Progenitor cell of endocrine pancreas (in vitro differentiated cells): ENCODE measurements at places on chromosomes 2 and 18. TPM values are rescaled to one million over a fixed set of nuclear protein-coding genes. Genes with fewer than 3 reads are reported as not detected.

DNA sequence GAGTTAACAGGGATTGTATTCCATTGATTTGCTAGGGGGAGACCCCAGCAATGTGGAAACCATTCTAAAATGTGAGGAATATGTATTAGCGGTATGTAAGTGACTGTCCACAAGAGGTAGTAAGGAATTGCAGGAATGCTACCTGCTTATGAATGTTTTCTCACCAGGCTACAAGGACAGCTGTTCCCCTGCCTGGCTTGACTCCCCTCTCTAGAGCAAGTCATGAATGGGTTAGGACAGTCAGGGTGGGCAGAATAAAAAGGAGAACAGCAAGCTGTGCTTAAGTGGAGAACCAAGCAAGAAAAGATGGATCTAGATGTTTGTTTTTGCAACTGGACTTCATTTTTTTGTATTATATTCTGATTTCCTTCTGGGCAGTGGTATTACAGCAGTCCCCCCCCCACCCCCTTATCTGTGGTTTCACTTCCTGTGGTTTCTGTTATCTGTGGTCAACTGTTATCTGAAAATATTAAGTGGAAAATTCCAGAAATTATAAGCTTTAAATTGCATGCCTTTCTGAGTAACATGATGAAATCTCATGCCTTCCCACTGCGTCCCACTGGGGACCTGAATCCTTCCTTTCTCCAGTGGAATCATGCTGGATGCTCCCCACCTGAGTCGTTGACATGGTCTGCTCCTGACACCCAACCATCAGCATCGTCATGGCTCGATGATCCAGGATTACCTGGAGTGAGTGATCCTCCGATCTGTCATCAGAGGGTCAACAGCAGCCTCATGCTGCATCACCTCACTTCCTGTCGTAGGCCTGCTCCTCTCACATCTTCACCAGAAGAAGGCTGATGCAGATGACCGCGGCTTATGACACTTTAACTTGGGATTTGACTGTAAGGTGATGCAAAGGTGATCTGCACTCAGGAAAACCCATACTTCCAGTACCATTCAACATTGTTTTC, 52.2 kb downstream of the VAPA start:
- no peak for DNase-seq

DNA sequence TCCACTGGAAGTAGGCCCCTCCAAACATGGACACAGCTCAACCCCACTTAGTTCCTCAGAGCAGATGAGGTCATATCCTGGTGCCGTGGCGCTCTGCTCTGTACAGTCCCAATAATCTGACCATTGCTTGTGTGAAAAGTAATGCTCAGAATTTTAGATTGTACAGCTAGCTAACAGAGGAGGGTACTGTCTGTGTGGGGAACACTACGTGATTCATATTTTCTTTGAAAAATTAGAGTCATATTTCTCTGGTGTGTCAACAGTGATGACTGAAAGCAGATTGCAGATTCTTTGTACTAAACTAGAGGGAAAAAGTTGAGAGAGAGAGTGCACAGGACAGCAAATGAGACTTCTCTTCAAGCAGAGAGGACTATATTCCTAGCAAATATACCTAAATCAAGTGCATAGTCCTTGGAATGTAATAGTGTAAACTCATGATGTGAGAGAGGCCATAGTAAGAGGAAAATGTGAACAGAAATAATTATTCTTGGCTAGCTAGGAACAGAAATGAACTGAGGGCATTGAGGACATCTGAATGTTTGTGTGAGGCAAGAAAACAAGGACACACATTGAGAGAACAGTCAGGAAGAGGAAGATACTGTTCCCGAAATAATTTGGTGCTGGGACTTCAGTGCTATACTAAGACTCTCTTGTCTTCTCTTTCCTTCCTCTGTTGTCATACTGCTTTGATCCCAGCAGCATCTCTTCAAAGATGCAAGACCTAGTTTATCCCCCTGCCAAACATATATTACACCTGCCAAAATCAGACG, 157.0 kb upstream of the RND3 start:
- no peak for DNase-seq

DNA sequence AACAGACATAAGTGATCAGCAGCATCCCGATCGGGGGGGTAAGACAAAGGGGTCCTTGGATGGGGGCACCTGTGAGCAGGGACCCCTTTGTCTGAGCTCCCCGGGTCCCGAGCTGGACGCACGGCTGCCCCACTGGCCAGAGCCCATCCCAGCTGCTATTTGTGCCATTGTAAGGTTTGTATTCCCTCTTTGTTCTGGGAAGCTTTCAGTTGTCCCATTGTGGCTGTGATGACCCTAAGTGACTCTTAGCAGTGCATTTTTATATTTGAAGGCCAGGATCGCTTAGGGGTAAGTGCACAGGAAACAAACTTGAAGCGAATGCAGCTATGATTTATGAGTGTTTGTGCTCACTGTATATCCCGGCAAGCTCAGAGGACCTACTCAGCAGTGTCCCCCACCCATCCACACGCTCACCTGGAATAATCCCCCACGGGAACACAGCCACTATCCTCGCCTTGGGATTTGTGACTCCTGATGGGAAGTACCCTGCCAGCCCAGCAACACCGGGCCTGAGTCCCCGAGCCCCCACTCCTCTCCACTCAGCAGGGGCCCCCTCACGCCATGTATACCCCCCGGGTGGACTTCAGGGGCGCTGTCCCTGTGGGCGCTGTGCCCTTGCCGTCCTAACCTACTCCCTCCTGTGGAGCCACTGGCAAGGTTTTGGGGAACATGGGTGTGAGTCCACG, 80.1 kb downstream of the MBP start:
- no peak for DNase-seq

DNA sequence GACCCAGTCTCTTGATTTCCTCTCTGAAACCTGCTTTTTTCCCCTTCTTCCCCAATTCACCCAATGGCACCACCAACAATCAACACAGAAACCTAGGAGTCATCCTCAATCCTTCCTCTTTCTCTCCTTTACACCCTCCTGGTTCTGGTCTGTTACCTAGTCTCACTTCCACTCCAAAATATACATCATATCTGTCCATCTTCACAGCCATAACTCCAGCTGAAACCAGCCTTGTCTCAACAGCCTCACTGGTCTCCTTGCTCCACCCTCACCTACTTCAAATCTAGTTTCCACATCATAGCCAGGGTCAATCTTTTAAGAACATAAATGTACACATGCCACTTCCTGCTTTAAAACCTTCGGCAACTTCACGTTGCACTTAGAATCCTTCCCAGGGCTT, 11.8 kb upstream of the TWSG1 start:
- no peak for DNase-seq

DNA sequence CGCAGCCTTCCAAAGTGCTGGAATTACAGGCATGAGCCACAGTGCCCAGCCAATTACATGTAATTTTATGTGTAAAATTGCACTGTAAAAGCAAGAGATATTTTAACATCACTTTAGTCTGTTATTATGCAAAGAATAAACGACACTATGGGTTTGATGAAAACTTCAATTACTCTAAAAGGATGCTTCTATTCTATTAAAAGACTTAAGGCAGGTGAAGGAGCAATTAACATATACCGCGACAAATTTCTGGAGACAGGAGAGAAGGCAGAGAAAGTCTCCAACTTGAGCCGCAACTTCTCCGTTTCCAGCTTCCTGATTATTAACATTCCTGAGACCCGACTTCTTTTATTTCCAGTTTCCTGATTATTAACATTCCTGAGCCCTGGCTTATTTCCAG, 53.7 kb downstream of the FAM210A start:
- DNase-seq = no peak

DNA sequence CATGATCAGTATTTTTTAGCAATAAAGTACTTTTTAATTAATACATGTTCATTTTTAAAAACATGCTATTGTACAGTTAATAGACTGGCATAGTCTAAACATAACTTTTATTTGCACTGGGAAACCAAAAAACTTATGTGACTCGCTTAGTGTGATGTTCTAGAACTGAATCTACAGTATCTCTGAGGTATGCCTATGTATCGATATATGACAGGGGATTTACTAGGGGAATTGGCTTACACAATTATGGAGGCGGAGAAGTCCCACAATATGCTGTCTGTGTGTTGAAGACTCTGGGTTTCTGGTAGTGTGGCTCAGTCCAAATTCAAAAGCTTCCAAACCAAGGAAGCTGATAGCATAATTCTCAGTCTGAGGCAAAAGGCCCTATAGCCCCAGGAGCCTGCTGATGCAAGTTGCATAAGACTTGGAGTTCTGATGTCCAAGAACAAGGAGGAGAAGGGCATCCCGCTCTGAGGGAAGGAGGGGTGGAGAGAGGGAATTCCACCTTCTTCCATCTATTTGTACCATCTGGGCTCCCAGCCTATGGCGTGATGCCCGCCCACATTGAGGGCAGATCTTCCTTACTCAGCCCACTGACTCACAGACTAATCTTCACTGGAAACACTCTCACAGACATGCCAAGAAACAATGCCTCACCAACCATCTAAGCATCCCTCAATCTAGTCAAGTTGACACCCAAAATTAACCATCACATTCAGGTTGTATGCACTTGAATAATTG, 27.5 kb downstream of the ZNF638 start:
- no peak for DNase-seq

DNA sequence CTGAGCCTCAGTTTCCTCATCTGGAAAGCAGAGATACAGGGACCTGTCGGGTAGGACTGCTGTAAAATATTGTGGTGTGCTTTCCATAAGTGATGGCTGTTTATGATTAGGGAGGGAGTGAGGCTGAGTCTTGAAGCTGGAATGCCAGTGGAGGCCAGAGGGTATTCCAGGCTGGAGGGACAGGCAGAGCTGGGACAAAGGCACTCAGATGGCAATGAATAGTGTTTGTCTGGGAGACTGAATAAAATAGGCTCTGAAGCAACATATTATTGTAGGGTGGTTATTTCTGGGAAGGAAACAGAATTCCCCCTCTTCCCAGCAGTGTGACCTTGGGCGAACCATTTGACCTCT, 120.7 kb downstream of the INHBB start:
- DNase-seq = no peak

- no peak for DNase-seq
These were observed 850.6 kb downstream of the CNTNAP5 start for GRCh38 chr2:124875627-124876244.

GRCh38 chr2:170813611-170814532, 2.8 kb upstream of the GAD1 start:
- peak; percentile 45 for DNase-seq

DNA sequence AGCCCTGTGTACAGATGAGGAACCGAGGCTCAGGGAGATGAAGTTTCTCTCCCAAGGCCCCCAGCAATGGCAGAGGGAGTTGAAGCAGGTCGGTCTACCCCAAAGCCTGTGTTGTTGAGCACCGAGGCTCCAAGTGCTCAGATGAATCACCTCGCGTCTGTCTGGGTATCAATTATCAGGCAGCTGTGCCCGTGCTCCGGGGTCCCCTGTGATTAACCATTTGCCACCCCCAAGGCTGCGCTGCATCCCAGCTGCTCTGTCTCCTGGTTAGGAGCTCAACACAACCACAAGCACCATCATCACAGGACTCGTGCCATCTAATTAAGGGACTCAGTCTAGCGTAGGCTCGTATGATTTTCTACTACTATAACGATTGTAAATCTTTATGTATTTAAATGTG, 27.1 kb downstream of the LIPG start:
- DNase-seq = no peak

GRCh38 chr18:73670039-73670438, 477.6 kb downstream of the FBXO15 start:
- DNase-seq = no peak

- DNase-seq = no peak
These were observed 1387.7 kb downstream of the SUCLG1 start for GRCh38 chr2:83071352-83071751.

GRCh38 chr2:37554155-37554510, 117.3 kb downstream of the CDC42EP3 start:
- no peak for DNase-seq

DNA sequence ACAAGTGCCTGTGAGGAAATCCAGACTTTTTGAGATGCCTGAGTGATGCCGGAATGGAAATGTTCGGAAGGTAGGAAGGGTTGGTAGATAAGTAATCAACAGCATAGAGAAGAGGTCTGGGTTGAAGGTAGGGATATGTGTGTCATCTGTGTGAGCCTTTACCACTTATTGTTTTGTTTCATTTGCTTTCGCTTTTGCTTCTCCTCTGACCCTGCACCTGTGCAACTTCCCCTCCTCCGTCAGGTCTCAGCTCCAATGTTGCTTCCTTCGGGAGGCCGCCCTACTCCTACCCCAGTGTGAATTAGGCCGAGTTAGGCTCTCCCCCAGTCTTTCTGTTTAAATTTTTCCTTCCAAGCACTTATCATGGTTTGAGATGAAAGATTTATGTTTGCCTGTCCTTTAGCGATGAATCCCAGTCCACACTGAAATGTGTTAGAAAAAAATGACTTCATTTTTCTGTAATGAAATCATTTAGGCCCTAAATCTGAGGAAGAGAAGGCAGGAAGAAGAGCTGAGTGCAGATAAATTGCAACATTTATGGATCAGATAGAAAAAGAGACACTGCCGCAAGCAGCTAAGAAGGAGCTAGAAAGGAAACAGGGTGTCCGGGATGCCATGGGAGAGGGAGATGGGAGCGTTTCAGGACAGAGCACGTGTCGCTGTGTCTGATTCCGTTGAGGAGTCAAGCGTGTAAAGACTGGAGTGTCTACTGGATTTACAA, 139.6 kb upstream of the PELI1 start:
- no peak for DNase-seq

GRCh38 chr2:133801946-133802345, 233.7 kb upstream of the NCKAP5 start:
- DNase-seq = no peak

DNA sequence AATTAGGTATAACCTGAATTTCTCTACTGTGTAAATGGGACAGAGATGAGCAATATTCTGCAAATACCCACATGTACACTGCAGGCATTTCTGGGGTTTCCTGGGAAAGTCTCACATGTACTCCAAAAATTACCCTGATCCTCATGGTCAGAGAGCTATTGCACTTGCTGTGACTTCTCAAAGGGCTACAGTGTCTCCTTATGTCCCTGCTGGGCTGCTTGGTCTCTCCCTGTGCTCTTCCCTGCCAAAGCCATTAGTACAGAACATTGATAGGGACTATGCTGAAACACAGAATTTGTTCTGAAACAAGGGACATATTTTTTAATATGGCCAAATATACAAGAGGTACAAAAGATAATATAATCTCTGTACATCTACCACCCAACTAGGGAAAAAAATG, 924.4 kb upstream of the NXPH2 start:
- DNase-seq = no peak

NTSR2 gene
- total RNA-seq = not detected in 2 replicates

COL3A1 gene
- 15.5 and 30.4 TPM in 2 replicates for total RNA-seq

SERPINB12 gene
- total RNA-seq = not detected in 2 replicates

PSMA8 gene
- 0.29 TPM in 1 of 2 replicates, not detected in the other for total RNA-seq

CHRND gene
- 0.12 TPM in 1 of 2 replicates, not detected in the other for total RNA-seq

SLC4A5 gene
- total RNA-seq = 4.1 and 5.9 TPM in 2 replicates

AQP4 gene
- 1.6 and 1.7 TPM in 2 replicates for total RNA-seq

LTBP1 gene
- total RNA-seq = 59.7 and 63.0 TPM in 2 replicates

ERFE gene
- total RNA-seq = 0.91 and 1.3 TPM in 2 replicates

GDF7 gene
- total RNA-seq = 0.16 and 0.17 TPM in 2 replicates
